A549 treated with GW870086 at 1 μM for 4 hours (cell line): ENCODE measurements at places on chromosomes 16 and 17. TPM values are rescaled to one million over a fixed set of nuclear protein-coding genes. Genes with fewer than 3 reads are reported as not detected.

Gene TBC1D3G
- not detected in 5 replicates for total RNA-seq

Gene NAGS
- 0.69 to 1.5 TPM (median 1.2 TPM) in 5 replicates for total RNA-seq

Gene ARHGAP23
- total RNA-seq = 59.2 to 77.3 TPM (median 70.2 TPM) in 5 replicates

Gene TOM1L1
- total RNA-seq = 31.3 to 41.3 TPM (median 39.8 TPM) in 5 replicates
